ENCODE measurements at places on chromosomes 2 and 18. TPM values are rescaled to one million over a fixed set of nuclear protein-coding genes. Genes with fewer than 3 reads are reported as not detected.

DNA sequence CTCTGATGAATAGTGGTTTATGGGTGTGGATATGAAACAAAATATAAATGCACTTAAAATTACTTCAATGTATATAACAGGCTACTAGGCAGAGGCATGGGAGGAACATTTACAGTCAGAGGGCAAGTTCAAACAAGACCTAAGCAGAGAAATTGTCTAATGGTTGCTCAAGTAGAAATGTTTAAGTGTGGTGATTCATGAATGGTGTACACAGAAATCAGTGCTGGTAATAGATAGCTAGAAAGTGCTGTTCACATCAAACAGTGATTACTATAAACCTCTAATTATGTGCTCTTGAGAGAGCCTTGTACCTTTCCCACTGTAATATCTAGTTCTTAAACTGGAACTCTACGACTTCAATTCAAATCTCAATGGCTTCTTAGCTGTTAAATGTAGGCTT, 485.1 kb downstream of the NRXN1 start:
- no peak for DNase-seq

GRCh38 chr18:79934311-79935097, 16.9 kb downstream of the SLC66A2 start:
- no peak for DNase-seq

DNA sequence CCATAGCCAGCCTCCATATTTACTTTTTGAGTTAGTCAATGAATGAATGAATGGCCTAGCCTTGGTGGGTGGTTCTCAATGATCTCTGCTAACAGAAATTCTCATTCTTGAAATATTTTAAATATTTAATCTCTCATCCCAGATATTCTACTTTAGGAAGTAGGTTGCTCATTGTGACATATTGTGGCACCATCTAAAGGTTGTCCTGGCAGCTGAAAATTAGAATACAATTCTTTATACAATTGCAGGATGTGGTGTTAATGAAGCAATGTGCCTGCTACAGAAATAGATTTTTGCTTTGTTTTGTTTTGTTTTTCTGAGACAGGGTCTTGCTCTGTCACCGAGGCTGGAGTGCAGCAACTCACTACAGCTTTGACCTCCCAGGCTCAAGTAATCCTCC, 35.8 kb downstream of the SCG2 start:
- DNase-seq, result no peak

DNA sequence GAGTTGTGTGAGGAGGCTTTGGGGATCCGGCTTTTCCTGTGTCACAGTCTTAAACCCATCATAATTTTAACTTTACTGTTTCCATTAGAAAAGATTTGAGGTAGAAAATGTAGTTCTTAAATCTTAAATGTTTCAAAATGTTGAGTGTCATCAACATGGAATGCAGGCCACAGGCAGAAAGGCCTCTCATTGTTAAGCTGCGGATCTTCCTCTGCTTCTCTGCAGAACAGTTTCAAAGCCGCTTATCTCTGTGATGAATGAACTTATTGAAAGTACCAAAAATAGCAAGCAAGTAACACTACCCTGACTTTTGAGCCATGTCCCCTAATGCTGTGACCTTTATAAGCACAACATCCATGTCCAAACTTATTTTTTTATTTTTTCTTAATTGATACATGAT, 1645.8 kb downstream of the DPP10 start:
- no peak for DNase-seq

GRCh38 chr2:157246765-157247407, 10.6 kb upstream of the GALNT5 start:
- DNase-seq, result no peak

- DNase-seq, result no peak
Measured at GRCh38 chr2:121184248-121184862, 100.6 kb downstream of the TFCP2L1 start.

- no peak for DNase-seq
Measured at GRCh38 chr18:46291149-46291548, 187.0 kb downstream of the HAUS1 start.

GRCh38 chr18:57050310-57050949, 96.5 kb upstream of the BOD1L2 start:
- DNase-seq, result no peak

Gene EML6
- 0.16 TPM for total RNA-seq

Gene TM4SF20
- not detected for total RNA-seq

Measured in Right ventricle myocardium inferior (tissue), 1 donor.